ENCODE measurements at places on chromosomes 13 and 19.

DNA sequence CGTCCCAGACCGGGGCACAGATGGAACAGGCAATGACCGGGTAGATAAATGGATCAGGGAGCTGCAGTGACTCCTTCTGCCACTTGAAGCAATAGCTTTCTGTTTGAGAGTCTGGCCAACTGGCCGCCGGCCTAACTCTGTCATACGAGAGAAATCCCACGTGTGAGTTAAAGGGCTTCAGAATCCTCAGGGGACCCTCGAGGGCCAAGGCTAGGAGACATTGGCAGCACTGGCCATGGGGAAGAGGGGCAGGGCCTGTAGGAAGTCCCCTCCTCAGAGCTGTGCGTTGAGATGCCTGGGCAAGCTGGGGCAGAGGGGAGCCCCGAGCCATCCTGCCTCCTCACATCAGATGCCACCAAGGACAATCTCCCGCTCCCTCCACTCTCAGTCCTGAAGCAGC is 51.6 kb downstream of the KLF2 start:
- DNase-seq = no peak

DNA sequence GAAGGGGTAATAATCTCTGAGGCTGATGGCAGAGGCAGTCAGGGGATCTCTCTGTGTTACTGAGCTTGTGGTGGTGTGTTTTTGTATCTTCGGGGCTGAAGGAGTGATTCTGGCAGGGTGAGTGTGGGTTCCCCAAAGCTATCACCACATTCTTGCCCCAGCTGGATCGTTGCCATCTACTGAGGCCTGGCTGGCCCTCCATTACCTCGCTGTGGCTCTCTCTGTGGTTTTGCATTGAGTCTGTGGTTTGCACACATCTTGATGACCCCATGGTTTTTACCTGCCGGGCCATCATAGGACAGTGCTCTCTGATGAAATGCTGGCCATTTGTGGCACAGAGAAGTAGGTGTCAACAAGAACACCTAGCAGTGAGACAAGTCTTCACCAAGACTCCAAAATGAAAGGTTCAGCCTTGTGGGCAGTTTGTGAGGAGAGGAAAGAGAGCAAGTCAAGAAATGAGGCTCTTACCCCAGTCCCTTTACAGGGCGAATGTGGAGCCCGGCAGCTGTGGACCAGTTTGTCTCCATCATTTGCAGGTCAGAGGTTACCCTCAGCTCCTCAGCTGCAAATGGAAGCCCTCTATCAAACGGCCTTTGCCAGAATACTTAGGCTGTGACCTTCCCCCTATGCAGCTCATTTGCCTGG is 69.0 kb upstream of the NPAS1 start:
- no peak for DNase-seq

DNA sequence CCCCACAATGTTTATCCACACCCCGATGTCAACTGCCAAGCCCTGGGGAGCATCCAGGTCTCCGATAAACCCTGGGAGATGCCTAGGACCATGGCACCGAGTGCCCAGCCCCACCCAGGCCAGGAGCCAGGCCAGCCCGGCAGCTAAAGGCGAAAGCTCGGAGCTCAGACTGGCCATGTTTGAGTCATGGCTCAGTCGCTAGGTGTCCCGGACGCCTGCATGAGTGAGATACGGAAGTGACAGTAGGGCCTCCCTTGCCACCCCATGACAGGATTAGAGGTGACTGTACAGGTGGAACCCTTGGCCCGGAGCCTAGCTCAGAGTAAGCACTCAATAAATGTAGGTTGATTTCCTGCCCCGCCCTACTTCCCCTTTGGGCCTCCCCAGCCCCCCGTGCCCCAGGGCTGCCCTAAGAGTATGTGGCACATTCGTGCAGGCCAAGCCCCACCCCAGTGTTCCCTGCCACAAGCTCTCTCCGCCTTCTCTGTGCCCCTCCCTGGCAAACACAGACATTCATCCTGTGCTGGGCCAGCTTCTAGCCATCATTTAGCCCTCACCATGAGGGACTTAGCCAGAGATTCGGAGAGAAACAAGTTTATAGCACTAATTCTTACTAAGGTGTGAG is 5.8 kb upstream of the TPM4 start:
- DNase-seq = no peak

- DNase-seq = no peak
Measured at GRCh38 chr19:9075064-9075949, 11.6 kb upstream of the OR1M1 start.

DNA sequence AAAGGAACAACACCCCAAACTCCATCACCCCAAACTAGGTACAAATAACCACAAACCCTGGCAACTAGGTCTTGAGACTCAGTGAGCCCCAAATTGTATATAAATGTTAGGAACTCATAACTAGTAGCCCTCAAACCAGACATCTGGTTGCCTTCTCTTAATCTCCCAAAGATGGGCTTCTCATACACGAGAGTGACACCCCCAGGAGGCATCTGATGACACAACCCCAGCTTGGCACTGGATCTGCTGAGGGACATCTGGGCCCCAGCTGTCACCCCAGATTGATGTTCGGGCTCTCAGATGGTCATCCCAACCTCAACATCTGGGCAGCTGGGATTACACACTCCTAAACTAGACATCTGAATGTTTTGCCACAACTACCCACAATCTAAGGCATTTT is 14.8 kb downstream of the RABAC1 start:
- no peak for DNase-seq

GRCh38 chr13:32969516-32969941 is 46.7 kb upstream of the KL start:
- DNase-seq = no peak

DNA sequence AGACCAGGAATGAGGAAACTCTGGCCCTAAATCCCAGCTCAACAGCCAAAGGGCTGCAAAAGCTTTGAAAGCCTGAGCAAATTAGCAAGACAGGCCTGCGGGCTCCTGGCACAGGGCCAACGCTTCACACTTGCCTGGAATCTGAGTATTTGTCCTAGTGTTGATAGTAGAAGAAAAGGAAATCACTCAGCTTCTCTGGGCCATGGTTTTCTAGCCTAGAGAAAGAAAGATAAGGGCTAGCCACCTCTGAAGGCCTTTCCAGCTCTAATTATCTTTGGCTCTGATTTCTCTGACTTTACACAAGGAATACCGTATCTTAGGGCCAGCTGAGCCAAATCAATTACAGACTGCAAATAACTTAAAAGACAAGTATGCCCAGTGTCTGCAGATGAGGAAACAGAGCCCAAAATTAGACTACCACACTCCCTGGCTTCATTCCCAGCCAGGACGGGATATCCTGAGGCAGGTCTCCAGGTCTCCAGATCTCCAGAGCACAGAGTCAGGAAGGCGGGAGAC is 69.6 kb downstream of the STK24 start:
- DNase-seq = peak; percentile 37

- DNase-seq = no peak
Measured at GRCh38 chr19:8890260-8890659, 58.1 kb downstream of the MBD3L1 start.

- DNase-seq = no peak
Measured at GRCh38 chr19:14164724-14165493, 28.5 kb upstream of the ASF1B start.

GRCh38 chr13:80235967-80236302 is 105.0 kb downstream of the SPRY2 start:
- DNase-seq = no peak

DNA sequence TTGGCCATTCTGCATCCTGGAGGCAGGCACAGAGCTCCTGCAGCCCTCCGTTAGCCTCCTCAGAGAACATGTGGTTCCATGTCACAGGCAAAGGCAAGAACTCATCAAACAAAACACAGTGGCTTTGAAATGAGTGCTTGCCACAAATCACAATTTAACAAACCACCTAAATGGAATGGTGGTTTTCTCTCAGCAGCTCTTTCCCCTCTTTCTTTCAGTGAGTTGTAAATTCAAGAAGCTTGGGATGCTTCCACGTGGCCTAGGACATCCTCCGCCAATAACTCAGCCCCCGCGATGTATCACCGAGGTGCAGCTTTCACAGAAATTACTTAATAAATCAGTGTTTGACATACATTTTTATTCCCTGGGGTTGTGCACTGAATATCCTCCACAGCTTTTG is 65.4 kb upstream of the RFC3 start:
- no peak for DNase-seq

- no peak for DNase-seq
Measured at GRCh38 chr13:105598529-105598928, 936.9 kb downstream of the EFNB2 start.

DNA sequence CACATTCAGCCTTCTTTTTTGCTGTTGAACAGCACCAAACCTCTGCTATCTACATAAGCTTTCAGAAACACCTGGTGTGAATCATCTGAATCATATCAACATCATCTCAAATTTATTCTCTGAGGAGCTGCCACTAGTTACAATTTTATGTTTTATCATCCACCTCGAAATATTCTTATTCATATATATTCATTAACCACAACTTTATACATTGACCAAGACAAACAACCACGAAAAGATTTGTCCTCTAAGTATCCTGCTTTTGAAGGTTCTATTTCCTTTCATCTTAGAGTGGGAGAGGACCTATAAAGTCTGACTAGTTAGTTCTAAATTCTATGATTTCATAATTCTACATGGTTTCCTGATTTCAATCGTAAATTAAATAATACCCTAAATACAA is 18.9 kb downstream of the ESD start:
- no peak for DNase-seq

DNA sequence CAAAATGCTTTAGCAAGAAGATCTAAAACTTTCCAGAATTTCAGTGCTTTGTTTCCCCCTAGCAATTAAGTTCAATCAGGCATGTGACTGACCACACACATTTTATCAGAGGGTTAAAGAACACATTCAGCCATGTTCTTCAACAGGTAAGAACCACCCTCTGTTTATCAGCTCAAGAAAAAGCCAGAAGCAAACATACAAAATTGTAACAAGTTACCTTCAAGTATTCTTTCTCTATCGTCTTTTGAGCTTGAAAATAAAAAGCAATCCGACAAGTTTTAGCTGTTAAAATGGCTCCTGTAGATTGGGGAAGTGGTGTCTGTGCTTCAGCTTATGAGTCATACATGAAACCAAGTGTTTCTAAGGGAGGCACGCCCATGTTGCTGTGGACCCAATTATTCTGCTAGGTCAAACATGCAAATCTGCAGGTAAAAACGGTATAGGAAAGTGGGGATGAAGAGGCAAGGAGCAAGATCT is at the start of gene ELF1:
Gene ELF1, minus strand, starts transcription at position 306 of the 477 bp plus-strand sequence. CDS start 37,262 bp downstream, outside the sequence.
- DNase-seq = peak; percentile 37
